Urinary bladder (tissue), 4 donors: ENCODE measurements at places on chromosomes 4 and X. TPM values are rescaled to one million over a fixed set of nuclear protein-coding genes. Genes with fewer than 3 reads are reported as not detected.

Gene ABCG2
- 22.9 TPM for total RNA-seq

Gene QDPR
- 9.8 TPM for total RNA-seq

Gene ADH1C
- 4.7 TPM for total RNA-seq

Gene SSX2
- total RNA-seq, result not detected

Gene SRD5A3
- 9.7 TPM for total RNA-seq

Gene WNK3
- 8.7 TPM for total RNA-seq

Gene PPP1R2C
- total RNA-seq, result not detected

- DNase-seq, result no peak
These were observed 1.5 kb downstream of the RBPJ start for GRCh38 chr4:26322346-26322745.

DNA sequence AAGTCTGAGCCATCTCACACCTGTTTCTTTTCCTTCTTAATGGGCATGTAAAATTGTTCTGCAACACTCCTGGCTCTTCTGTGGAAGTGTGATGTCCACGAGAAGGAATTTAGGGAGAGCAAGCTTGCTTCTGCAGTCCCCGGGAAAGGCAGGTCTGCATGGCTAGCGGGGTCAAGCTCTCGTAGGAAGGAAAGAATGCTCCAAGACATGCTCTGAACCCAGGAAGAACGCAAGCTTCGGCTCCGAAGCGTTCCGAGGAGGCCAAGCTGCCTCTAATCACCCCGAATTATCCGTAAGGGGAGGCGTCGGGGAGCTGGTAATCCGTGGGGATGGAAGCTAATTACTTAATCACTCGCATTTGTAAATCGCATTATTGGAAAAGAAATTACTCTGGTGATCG, 177.7 kb downstream of the CRLF2 start:
- no peak for DNase-seq

DNA sequence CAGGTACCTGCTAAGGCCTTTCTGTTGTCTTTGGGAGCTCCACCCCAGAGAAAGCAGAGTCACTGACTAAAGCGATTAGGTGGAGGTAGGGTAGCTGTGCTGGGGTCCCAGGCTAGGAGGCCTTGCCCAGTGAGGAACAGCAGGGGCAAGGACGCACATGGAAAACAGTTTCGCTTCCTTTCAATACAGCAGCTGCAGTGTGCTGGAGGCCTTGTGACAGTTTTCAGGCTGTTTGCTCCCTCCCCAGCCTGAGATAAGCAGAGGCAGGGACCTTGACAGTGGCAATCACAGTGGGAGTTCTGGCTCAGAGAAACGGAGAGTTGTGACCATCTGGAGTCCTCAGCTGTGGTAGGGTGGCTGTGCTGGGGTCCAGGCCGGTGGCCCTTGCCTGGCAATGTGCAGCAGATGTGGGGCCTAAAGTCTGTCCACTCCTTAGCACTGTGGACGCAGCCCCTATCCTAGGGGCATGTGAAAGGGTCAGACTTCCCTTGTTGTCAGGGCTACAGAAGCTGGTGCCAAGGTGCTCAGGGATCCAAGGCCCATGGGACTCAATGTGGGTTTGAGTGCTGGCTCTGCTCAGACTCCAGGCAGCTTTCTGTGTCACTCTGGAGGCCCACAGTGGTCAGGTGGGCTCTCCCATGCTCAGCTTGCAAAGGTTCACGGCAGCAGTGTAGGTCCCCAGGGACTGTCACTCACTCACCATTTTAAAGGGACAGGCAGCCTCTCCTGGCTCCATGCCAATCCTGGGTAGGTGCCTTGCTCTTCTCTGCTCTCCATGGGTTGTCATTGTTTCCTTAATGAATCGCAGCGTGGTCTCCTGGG, 534.9 kb upstream of the FMR1 start:
- no peak for DNase-seq

GRCh38 chrX:9222299-9222698, 188.4 kb upstream of the FAM9B start:
- DNase-seq, result no peak

DNA sequence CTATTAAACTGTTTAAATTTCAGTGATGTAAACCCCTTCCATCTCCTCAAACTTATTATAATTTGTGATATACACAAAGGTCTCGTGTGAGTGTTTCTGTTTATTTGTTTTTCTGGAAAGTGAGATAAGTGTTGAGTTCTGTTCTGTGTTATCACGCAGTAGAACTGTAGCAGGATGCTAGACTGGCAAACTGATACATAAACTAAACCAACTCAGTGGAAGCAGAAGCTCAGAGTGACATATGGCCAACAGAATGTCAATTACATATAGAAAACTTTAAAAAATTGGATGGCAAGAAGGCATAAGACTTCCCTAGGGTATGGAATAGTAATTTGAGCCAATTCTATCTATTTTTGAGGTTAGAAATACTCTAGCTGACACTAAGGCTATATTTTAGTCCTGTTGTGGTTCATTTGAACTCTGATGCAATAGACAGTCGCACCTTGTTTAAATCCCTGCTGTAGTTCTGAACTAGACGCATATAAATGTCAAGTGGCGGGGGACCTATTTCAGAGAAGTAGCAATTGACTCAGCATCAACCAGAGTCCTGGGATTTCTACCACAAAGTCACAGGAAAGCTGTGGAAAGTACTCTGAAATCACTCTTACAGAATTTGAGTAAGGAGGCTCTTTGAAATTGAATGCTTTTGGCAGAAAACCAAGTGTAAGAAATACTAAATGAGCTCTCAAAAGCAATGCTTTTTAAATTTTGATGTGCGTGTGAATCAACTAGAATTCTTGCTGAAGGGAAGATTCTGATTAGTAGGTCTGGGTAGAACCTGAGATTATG, 294.4 kb downstream of the INPP4B start:
- DNase-seq, result no peak

DNA sequence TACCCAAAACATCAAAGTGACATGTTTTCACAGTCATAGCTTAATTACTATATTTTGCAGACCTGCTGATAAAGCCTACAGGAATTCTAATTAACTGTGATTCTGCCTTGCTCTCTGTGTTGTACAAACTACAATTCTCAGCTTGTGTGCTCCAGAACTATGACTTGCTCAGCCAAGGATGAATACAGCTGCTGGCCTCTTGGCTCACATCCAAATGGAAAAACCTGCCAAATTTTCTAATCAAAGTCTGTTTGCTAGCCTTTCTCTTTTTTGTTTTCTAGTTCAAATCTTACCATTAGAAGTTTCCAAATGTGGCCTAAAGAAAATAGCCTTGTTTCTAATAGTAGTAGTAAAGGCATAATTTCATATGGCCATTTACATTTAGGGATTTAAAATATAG, 1176.8 kb downstream of the FAM133A start:
- DNase-seq, result no peak

- DNase-seq, result no peak
These were observed 93.7 kb downstream of the SHOX start for GRCh38 chrX:724256-724655.

DNA sequence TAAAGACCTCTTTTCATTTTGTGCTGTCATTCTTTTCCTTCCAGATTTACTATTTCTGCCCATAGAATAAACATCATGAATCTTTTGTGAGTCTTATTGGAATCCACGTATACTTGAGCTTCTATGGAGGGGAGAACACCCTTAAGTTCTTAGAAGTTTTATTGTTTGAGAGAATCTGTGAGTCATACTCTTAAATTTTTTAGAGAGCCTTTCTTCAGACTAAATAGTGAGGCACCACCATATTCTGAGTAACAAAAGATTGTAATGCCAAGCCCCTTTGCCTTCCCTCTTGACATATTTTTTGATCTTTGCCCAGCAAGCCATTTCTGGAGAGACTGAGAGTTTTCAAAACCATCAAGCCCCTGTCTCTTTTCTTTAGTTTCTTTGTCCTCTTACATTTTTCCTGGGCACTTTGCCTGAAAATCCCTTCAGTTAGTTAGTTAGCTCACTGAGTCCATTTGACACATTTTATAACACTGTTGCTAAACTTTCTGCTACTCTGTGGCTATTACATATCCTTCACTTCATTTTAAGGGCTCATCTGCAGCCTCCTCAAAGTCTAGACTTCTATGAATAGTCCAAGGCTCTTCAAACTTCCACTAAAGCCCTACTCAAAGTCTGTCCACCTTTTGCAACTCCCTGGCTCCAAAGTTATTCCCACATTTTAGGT, 65.3 kb upstream of the NDUFC1 start:
- DNase-seq, result no peak

DNA sequence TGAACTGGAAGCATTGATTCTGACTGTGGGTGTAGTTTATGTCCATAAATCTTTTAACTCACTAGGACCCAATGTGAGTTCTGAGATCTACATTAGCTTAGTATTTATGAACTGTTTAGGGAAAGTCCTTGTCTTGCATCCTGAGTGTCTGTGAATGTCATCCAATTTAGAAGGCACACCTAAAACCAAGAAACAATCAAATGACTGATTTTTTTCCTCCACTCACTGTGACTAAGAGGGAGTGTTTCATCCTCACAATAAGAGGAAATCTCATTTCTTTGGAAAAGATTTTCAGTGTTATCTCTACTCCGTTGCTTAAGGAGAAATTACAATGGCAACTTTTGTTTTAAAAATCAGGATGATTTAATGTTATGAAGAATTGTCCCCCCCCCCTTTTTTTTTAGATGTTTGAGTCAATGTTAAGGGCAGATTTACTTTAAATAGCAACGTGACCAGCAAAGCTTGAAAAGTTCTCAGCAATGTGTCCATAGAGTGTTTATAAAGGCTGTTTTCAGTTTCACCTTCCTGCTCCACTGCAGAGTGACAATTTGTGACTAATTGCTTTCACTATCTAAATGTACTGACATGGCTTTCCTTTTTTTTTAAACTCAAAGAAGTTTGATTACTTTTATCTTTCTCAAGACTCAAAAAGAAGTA, 173.0 kb downstream of the SPCS3 start:
- no peak for DNase-seq

- DNase-seq, result no peak
These were observed 100.0 kb downstream of the SHISA3 start for GRCh38 chr4:42497142-42497910.

- no peak for DNase-seq
These were observed 572.3 kb downstream of the RAB28 start for GRCh38 chr4:12911750-12912358.

- no peak for DNase-seq
These were observed 33.9 kb downstream of the WDR1 start for GRCh38 chr4:10082459-10083272.

DNA sequence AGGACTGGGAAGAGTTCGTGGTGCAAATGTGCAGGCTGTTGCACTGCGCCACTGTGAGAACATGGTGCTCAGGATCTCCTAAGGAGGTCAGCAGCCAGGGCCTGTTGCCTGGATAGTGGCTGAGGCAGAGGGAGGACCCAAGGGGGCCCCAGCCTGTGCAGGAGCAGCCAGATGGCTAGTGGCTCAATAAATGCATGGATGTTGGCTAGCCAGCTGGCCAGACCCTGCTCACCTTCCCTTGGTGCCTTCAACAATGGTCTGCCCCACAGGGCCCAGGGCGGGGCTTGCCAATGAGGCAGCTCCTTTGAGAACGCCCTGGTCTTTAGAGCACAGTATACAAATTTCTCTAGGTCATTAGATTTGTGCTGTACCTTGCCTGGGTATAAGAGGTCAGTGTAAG, 67.4 kb downstream of the TNIP2 start:
- DNase-seq, result no peak

DNA sequence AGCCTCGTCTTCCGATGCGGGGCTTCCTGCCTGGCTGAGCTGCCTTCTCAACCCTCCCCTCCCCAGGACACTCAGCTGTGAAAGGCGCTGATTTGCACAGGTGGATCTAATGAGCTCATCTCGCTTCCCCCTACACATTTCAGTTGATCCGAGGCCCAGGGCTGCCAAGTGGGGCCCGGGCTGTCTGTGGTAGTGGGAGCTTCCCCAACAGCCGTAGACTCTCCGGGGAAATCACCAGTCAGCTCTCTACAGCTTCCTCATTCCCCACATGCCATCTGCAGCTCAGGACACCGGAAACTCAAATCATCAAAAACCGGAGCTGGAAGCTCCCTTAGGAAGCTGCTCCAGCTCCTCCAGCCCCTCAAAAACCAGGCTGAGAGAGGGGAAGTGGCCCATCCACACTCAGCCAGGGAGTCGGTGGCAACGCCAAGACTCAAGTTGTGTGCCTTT, 56.2 kb downstream of the SMIM20 start:
- no peak for DNase-seq
